ENCODE measurements at places on chromosomes 16 and 17.

- DNase-seq = no peak
Observed at GRCh38 chr17:80364091-80364691, 50.8 kb upstream of the ENDOV start.

DNA sequence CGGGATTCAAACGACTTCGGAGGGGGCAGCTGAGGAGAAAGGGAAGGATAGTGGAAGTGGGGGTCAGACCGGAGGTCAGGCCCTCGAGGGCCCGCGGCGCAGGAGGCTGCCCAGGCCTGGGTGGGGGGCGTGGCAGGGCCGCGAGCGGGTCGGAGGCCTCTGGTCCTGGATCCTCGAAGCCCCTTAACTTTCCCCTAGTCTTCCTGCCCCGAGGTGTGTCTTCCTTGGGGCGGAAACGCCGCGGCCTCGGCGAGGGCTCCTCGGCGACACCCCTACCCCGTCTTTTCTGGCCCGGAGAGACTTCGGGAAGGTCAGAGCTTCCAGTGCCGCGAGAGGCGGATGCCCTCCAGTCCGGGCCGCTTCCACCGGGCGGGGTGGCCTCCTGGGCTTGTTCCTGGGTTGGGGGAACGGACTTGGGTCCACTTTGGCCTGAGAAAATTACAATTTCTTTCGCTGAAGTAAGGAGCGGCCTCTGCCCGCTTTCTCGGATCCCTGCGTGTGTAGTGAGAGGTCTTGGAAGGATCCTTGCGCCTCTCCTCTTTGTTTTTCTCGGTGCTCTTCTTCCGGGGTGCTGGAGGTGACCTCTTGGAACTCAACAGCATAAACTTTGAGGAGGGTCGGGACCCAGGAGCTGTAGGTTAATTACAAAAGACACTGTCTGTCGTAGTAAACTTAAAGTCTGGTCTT is 491 bp downstream of the IST1 start:
- DNase-seq = peak; percentile 48

- no peak for DNase-seq
Observed at GRCh38 chr16:58530179-58530578, 14.9 kb downstream of the SETD6 start.

DNA sequence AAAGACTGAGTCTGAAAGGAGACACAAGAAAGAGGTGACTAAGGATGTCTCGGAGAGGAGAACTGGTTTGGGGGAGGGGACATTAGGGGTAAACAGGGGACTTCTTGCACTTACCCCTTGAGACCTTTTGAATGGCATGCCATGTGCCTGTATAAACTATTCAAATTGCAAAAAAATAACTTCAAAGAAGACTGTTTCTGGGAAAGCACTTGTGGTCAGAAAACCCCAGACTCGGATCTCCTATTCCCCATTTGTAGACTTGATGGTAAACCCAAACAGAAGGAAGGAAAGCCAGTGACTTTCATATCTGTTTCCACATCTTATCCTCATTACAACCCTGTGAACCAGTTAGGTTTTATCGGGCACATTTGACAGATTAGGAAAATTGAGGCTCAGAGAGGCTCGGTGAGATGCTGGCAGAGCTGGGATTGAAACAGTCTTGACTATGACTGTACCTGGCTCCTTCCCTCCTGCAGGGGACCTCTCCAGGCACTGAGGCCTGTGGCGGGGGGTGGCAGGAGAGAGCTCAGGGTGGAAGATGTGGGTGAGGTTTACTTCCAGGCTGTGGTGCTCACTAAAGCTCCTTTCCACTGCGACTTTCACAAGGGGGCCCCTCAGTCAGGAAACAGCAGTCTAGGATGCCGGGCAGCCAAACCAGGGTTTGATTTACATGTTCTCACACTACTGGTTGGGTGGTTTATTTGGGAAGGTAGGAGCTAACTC is 30.5 kb upstream of the PLCG2 start:
- DNase-seq = peak; percentile 55

GRCh38 chr17:19940722-19941464 is 36.7 kb downstream of the AKAP10 start:
- DNase-seq = no peak

DNA sequence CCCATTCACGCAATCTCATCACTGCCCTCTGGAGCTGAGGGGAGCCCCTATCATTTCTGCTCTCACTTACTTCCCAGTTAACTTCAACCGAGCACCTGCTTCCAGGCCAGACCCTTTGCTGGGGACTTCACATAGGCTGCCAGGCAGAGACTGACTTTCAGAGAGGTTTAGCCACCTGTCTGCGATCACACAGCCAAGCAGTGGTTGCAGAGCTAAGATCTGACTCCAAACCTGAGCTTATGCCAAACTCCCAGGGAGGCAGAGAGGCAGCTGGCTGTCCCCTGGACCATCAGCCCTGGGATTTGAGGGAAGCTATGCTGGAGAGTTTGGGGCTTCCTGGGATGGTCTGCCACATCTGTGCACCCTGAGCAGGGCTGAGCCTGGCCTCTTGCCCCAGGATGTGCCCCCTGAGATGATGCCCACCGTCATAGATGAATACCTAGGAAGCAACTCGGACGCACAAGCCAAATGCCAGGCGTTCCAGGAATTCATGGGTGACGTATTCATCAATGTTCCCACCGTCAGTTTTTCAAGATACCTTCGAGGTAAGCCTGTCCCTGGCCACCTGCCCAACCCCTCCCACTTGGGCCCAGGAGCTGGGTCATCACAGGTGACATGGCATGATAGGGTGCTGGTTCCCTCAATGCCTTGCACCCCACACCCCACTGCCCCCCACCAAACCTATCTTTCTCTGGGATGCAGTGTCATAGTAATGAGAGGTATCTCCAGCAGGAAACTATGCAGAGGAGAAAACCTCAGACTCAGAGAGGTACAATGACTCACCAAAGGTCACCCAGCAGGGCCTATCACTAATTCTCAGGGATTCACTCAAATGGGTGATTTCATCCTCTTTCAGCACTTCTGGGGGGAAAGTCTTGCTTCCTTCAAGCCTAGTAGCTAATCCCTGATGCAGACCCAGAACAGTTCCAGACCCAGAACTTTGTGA is 10.0 kb downstream of the CES3 start:
- DNase-seq = no peak

DNA sequence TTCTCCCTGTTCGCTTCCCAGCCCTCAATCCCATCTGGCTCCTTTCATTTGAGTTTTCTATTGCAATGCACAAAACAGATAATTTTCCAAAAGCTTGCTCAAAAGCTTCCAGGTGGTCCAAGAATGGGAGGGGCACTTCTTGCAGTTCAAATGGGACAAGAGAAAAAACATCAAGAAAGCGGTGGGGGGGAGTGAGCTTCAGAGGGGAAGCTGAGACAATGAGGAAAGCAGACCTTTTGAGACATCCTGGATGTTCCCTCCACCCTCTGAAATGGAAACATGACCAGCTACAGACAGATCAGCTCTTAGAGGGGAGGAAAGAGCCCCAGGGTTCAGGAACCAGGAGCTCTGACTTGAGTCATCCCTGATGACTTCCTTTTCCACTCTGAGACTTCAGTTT is 368.2 kb downstream of the SLC39A11 start:
- peak; percentile 69 for DNase-seq

GRCh38 chr16:4309833-4310266 is 6.0 kb upstream of the GLIS2 start:
- peak; percentile 59 for DNase-seq

DNA sequence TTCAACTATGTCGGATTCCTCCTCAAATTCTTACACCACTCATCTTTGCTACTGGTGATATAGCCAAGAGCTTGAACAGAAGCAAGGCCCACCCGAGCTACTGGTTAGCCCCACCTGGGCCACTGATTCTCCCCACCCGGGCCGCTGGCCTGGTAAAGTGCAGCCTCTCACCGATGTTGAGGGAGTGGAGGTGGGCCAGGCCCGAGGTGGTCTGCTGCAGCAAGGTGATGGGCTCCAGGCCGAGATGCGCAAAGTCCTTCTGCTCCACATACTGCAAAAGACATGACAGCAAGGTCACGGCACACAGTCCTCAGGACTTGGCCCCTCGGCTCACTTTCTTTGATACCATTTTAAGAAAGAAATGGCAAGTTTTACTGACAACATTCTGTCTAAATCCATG is 32.7 kb upstream of the ICAM2 start:
- no peak for DNase-seq

DNA sequence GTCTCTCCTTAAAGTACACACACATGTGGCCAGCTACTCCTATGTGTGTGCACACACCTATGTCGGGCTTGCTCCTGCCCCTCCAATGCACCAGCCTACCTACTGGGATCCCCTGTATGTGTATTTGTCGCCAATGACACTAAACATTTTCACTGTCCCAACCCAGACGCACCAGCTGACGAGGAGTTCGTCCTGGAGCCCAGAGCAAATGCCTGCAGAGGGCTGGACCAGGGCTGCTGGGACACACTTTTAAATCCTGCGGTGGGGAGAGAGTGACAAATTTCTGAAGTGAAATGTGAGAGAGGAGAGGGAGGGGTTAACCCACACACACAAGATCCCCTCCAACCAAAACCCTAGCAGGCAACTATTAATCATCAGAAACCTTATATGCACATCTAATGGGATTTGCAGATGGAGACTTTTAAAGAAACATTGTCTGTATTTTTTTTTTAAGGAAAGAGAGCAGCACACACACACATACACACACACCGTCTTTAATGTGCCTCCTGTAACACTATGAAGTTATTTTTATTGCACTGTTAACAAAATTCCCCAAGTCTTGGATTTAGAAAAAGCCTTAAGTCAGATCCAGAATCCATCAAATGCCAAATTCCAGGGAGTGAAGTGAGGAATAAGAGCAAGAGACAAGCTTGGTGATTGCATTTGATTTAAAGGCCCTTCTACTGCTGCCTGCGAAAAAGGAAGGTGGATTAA is at the start of gene MEOX1:
MEOX1 (minus strand) TSS at position 224 of the 714 bp plus-strand sequence. CDS start 388 bp downstream, outside the sequence.
- no peak for DNase-seq

DNA sequence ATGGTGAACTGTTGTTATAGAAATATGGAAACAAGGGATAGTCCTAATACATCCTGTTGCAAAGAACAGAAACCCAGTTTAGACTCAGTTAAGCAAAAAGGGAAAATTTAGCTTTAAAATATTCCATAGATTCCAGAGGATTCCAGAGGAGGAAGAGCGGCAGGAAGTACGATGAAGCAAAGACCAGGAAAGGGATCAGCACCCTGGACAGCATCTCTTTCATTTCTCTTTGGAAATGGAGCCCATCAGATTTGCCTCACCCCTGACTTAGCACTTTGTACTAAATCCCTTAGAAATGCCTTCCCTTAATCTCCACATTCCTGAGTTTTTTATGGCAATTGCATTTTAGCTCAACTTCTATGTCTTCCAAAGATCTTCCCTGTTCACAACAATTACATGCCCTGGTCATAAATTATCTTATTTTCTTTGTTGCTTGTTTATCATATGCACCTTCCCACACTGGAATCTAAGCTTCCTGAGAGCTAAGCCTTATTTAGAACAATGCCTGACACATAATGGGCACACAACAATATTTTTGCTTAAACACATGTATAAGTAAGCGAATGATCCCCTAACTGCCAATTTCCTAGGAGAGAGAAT is 150.0 kb upstream of the RBFOX1 start:
- no peak for DNase-seq

DNA sequence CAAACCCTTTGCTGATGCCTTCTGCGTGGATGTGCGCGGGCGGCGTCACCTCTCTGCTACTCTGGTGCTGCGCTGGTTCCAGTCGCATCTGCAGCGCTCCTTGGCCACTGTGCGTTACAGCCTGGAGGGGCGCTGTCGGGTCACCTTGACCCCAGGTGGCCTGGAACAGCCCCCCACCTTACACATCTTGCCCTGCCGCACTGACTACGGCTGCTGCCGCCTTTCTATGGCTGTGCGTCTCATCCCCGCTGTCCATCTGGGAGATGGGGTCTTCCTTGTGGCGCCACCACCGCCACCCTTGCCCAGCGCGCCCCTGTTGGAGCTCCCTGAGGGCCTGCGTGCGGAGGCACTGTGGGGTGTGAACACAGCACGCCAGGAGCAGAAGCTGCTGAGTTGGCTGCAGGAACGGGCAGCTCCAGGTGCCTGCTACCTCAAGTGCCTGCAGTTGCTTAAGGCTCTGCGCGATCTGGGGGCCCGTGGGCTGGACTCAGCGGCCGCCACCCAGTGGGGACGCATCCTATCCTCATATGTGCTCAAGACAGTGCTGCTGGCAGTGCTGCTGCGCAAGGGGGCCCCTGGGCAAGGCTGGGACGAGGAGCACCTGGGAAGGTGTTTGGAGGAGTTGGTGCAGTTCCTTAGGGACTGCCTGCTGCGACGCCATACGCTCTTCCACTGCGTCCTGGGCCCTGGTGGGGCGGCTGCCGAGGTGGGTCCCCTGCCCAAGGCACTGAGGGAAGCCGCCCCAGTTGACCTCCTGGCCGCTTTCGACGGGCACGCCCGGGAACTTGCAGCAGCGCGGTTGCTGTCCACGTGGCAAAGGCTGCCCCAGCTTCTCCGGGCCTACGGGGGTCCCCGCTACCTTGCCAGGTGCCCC is 1.6 kb downstream of the ITPRIPL2 start:
- DNase-seq = no peak

DNA sequence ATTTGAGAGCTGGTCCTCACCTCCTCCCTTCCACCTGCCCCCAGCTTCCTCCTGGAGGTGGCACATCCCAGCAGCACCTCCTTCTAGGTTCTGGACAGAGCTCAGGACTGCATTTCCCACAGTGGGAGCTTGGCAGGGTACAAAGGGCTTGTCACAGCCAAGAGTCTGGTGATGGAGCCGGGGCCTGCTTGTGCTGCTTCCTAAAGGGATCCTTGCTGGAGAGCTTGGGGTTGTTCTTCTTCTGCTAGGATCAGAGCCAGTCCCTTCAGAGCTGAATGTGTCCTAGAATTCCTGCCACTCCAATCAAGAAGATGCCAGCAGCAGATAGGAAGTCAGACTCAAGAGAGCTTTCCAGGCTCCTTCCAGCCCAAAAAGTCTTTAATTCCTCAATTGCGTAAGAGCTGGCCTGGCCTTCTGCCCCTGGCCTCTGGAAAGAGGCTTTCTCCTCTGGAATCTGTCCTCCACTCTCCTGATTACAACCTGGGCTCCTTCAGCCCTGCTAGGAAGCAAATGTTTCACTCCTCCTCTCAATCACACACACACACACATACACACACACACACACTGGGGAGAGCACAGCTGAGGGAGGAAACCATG is 4.4 kb downstream of the CD300E start:
- DNase-seq = no peak

- DNase-seq = no peak
Observed at GRCh38 chr16:80615735-80616134, 74.9 kb downstream of the DYNLRB2 start.

GRCh38 chr17:39670746-39671145 is 2.5 kb downstream of the PNMT start:
- DNase-seq = no peak

DNA sequence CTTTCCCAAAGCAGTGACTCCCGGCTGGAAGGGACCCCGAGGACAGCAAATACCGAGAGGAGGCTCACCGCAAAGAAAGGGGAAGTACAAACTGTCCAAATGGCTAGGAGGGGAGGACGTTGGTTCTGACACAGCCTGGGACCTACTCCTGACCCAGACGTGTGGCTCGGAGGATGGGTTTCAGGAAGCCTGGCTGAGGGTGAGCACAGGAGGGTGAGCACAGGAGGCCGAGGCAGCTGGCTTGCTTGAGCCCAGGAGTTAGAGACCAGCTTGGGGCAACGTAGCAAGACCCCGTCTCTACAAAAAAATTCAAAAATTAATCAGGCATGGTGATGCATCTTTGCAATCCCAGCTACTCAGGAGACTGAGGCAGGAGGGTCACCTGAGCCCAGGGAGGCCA is 83.2 kb downstream of the C16orf78 start:
- no peak for DNase-seq

GRCh38 chr17:20074489-20074888 is 65.3 kb downstream of the SPECC1 start:
- peak; percentile 49 for DNase-seq

GRCh38 chr17:17082878-17083277 is 40.6 kb downstream of the MPRIP start:
- DNase-seq = no peak

All from suppressor macrophage treated with lipopolysaccharide for 4 hours (primary cell).